ENCODE measurements at places on chromosomes 7 and 10.
A peak's percentile ranks its signal among the peaks of the same experiment; 100 is the strongest.

GRCh38 chr10:82452046-82452445, 577.1 kb downstream of the NRG3 start:
- no peak for DNase-seq

GRCh38 chr10:100766693-100767421, 21.5 kb downstream of the PAX2 start:
- DNase-seq, result no peak

- DNase-seq, result no peak
Observed at GRCh38 chr7:45187946-45188411, 30.4 kb downstream of the RAMP3 start.

GRCh38 chr7:44131173-44132029, 8.1 kb upstream of the POLD2 start:
- no peak for DNase-seq

GRCh38 chr7:46385662-46386309, 464.7 kb upstream of the IGFBP3 start:
- no peak for DNase-seq

- DNase-seq, result no peak
Observed at GRCh38 chr7:14666304-14666703, 236.2 kb downstream of the DGKB start.

DNA sequence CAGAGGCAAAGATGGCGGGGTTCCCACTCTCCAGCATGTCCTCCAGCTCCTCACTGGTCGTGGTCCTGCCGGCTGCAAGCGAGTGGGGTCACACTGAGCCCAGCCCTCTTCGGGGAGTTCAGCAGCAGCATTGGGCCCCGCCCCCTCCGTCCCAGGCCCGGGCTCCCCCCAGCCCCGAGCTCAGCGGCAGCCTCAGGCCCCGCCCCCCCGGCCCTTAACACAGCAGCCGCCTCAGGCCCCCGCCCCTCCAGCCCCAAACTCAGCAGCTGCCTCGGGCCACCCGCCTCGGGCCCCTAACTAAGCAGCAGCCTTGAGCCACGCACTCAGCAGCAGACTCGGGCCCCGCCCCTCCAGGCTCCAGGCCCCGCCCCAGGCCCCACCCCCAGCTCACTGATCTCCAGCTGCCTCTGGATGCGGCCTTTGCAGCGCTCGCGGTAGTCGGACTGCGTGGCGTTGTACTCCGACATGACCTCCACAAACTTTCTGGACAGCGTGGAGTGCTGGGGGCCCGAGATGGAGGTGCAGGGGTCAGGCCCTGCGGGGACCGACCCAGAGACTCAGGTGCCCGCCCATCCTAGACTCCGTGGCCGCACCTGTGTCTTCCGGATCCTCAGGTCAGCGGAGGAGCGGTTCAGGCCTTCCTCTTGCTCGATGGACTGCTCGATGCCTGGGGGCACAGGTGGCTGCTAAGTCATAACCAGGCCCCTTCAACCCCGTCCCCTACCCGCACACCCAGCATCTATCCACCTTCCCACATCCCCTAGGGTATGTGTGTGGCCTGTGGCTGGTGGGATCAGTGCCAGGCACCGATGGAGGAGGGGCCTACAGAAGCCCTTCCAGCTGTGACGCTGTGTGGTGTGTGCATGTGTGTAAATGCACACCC, 15.5 kb downstream of the STX1A start:
- peak; percentile 65 for DNase-seq

DNA sequence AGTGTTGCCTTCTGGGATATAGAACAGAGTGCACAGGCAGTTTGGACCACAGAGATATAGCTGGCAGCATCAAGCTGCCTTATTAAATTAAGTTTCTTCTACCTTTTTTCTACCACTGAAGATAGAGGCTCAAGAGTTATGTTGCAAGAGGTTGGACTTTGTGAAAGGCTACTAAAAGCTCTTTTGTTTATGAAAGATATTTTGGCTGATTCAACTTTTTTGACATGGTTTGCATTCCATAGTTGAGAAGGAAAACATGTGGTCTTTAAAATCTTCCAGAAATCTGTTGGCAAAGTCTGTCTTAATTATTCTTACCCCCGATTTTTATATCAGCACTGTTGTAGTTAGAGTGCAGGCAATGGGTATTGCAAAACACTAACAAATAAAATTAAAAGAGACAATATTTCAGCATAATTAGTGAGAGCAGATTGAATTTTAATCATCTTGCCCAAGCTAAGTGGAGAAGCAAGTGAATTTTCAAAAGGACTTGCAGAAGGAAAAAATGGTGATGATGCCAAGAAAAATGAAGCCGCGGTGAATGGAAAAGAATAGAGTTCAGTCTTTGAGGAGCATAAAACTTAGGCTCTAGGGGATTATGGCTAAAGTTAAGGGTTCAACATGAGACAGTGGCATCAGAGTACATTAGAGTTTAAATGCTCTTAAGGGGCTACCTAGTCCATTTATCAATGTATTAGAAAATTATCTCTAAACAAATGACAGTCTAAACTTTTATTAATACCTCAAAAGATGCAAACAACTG, 450.9 kb upstream of the CNTNAP2 start:
- DNase-seq, result no peak

GRCh38 chr7:36564489-36564888, 159.8 kb downstream of the AOAH start:
- no peak for DNase-seq

GRCh38 chr10:59799421-59799820, 46.2 kb upstream of the MRLN start:
- DNase-seq, result no peak
